NCI-H1105 (cell line): ENCODE measurements at places on chromosomes 13 and 19.

GRCh38 chr13:27379694-27380641, 44.5 kb upstream of the GTF3A start:
- DNase-seq: peak; percentile 16

DNA sequence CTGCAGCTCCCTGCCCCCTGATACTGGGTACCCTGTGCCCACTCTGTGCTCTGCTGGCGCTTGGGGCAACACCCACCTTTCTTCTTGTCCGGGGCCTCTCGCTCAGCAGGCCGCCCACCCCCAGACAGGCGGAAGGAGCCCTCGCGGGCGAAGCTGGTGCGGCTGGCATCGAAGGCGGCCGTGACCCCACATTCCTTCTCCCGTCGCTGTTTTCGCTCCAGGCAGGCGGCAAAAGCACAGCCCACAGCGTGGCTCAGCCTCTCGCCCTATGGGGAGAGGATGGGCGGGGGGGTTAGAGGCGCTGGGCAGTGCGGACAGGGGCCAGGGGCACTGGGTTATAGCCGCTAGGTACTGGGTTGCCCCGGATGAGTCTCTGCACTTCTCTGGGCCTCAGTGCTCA, 13.3 kb downstream of the NUMBL start:
- no peak for DNase-seq

- no peak for DNase-seq
Observed at GRCh38 chr13:83211301-83211700, 671.0 kb downstream of the SLITRK1 start.

DNA sequence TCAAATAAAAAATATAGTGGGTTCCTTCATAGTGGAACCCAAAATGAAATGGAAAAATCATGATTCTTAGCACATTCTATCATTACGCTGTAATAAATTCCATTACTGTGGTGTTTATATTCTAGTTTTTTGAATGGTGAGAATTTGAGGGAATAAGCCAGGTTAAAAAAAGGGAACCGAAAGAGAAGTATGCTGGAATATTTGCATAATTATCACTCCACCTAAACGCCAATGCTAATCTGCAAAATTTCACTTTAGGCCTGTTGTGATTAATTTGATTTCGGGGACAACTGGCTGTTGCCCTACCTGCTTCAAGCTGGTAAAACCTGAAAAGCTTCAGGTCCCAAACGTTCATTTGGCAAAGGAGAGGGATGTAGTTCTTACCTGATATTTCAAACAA, 32.1 kb upstream of the SCEL start:
- no peak for DNase-seq

DNA sequence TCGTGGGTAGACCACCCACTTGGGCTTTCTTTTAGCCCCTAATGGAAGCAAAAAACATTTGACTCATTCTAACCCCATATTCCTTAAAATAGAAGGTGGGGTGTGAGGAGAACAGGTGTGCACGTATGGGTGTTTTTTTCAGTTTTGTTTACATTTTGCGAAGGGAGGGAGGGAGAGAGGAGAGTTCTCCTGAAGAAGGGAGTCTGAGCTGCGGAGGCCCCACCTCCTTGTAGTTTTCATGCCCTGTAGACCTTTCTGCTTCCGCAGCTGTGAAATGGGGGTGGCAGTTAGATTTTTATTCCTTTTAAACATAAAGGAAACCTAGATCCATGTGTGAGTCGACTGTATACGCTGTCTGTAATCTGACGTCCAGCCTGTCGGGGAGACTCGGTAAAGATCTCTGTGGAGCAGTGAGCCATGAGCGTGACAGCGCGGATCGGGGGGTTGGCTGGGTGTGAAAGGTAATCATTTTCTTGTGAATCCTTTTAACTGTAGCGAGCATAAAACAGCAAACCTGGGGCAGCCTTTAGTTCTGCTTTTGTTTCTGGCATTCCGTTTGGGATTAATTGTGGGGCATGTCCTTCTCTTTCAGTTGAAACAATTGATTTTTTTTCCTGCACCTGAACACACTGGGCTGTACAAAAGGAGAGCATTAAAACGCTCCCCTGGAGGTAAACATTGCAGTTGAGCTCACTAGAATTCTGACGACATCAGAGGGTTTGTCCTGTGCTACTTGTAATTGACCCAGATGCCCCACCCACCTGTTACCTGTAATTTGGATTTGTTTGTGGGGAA, 2.3 kb downstream of the UPF1 start:
- DNase-seq: peak; percentile 13

GRCh38 chr19:49881672-49882394, 4.3 kb downstream of the TBC1D17 start:
- DNase-seq: no peak

DNA sequence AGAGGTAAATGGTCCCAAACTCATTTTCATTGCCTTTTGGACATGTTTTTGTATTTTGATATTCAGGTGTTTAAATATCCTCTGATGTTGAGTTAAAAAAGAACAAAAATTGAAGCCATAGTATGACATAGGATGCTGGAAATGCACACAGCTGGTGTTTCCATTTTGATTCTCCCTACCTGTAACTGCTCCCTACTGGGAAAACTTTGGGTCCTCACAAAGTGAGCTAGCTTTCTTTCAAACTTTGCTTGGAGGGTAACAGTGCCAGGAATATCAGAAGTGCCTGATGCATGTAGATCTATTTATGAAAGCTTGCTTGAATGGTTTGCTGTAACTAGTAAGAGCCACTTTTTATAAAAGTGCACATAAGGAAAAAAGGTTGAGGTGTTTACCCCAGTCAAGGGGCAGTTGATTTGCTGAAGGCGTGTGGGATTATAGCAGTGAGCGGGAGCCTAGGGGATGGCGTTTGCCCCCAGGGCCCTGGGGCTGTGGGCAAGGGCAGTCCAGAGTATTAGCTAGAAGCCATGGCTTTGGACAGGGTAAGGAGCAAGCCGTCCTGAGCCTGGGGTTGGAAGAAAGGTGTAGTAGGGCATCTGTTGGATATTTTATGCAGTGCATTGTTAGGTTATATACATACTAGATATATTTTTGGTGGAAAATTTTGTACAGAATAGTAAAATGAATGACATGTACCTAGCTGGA, 4.3 kb downstream of the RPS9 start:
- DNase-seq: no peak

DNA sequence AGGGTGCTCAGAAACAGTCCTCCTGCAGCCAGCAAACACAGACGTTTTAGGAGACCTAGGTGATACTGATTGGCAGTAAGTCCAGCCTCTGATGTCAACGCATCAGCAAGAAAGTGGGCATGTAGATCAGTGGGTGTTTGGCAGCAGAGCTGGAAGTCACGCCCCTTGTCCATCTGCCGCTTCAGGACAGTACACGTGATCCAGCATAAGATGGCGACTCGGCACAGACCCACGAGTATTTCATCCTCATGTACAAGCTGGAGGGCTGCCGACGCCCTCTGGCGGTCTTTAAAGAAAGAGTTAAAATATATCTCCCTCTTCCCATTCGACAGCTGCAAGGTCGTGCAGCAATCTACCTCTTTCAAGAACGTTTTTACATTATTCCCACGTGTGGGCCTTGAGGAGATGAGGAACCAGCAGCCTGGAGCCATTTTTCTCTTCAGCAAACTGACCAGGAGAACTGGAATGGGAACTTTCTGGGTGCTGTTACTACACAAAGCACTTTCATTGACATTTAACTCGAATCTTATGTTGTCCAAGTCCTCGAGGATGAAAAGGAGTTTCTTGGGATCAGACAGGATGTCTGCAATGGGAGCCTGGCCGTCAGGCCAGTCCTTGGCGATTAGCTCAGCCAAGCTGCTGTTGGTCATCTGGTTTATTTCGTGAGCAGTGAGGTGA, 22.3 kb downstream of the NLRP11 start:
- DNase-seq: peak; percentile 98

- DNase-seq: no peak
Observed at GRCh38 chr13:24308068-24308445, 1.3 kb upstream of the C1QTNF9 start.

GRCh38 chr19:2652504-2653099, 49.9 kb downstream of the GNG7 start:
- no peak for DNase-seq

DNA sequence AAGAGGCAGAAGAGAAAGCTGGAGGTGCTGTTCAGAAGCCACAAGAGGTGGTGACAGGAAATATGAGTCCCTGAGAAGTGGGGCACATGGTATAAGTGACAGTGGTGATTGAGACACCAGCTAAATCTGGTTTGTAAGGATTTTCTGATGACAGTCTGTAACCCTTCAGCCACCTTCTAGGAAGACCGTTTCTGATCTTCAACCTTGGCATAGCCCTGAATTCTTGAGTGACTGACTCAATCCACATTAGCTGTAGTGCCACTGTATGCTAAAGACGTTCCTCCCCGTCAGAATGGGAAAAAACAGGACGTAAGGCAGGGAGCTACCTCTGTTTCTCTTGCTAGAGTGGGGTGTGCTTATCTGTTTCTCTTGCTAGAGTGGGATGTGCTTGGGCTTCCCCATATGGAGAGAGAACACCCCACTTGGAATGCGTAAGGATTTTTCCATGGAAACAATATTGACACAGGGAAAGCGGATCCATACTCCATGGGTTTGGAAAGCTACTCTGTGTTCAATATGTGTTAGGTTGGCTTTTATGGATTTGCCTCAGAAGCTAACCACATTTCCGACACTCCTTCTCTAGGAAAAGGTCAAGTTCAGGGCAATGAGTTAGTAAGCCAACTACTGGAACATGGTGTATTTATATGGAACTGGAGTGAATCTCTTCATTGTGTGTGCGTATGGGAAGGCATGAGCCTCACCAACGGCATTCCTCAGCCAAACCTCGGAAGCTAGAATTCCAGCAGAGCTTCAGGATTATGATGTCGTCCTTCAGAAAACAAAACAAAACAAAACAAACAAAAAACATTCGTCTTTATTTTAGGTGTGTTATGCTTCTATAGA, 948.8 kb upstream of the SLC10A2 start:
- no peak for DNase-seq

GRCh38 chr19:11338569-11339253, 746 bp downstream of the RAB3D start:
- DNase-seq: no peak

- peak; percentile 20 for DNase-seq
Observed at GRCh38 chr19:56751078-56751489, 79.5 kb upstream of the ZNF835 start.

DNA sequence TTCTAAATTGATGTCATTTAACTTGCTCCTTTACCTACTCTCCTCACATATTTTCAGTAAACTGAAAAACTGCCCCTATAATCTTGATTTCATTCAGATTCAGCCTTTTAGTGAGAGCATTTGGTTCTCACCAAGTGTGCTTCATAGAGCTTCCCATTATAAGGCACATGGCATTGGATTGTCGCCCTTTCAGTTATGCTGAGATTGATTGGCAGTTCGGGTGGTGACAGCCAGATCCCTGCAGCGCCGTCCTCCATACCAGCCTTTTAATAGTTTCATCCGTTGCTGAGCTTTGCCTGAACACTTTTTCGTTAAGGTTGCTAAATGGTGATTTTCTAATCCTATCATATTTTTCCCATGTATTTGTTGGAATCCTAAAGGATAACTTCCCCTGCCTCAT, 80.4 kb downstream of the DHRS12 start:
- DNase-seq: no peak

- DNase-seq: no peak
Observed at GRCh38 chr19:16146112-16146511, 2.6 kb downstream of the HSH2D start.

DNA sequence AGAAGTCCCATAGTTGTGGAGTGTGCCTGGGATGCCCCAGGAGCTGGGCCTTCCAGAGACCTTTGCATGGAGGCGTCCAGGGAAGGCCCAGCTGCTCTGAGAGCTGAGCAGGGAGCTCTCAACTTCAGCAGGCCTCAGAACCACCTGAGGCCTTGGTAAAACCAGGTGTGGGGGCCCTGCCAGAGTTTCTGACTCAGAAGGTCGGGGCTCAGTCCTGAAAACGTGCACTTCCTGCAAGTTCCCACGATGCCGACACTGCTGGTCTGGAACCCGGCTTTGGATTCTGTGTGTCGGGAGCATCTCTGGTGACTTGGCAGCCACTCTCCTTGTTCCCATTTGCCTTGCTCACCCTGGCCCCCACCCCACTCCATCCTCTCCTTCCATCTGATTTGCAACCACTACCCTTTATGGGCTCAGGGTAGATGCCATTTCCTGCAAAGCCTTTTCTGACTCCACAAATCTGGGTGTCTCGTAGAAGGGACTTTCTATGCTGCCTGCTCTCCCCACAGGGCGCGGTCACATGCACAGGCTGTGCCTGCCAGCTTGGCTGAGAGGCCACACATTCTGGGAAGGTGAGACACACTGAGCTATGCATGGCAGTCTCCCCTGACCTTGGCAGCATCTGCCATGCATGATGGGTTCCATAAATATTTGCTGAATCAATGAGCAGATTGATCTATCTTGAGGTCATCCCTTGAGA, 244.7 kb downstream of the COL4A1 start:
- no peak for DNase-seq
